NCI-H1436 treated with DMSO at 0.1 percent for 48 hours (cell line): ENCODE measurements at places on chromosomes 11 and 22.

DNA sequence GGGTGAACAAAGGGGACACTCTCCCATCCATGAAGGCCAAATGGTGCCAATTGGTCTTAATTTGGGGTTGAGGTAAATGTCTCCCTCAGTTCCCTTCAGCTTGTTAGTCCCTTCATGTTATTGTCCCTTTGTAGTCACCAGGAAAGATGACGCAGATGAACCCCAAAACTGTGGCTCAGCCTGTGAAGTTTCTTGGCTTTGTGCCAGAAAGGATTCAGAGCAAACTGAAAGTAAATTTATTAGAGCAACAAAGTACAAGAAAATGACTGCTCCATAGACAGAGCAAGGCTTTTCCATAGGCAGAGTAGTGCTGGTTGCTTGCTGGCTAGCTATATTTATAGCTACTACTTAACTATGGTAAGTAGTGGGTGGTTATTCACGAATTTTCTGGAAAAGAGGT is 16.7 kb downstream of the OR4C3 start:
- DNase-seq = no peak

DNA sequence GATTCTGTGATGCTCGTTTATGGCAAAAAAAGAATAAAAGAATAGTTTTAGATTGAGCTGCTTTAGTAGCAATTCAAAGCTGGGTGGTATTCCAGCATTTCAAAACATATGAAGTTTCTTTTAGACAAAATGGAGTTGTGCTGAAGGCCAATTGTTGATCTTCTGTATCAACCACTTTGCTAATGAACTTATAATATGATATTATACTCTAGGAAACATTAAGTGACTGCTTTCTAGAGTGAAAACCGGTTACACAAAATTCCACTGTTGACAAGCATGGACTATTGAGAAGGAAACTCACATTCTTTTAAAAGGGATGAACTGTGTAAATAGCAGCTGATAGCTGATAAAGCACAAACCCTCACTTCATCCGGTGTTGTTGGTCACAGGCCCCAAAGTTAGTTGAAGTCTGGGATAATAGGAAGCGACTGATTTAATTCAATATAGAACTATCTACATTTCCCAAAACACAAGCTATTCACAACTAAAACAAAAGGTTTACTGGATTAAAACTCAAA is 255.1 kb downstream of the CADM1 start:
- no peak for DNase-seq

- DNase-seq = no peak
Observed at GRCh38 chr22:35549328-35549727, 8.7 kb downstream of the RASD2 start.

DNA sequence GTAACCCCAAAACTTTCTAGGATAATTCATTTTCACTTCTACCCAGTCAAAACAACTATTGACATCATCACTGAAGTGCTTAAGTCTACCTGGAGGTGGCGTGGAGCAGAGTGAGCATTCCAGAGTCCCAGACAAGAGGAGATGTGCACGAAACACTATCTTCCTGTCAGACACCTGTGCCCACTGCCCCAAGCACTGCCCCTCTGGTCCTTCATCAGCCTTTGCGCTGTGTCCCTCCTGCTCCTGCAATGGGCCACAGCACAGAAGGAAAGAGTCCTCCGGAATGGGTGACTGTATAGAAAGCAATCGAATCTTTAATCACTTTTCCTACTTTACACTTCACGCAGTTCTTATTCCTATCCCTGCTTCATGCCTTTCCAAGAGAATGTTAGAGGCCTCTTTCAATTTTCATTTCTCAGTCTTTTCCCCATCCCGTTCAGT is 512 bp upstream of the GRIA4 start:
- no peak for DNase-seq

DNA sequence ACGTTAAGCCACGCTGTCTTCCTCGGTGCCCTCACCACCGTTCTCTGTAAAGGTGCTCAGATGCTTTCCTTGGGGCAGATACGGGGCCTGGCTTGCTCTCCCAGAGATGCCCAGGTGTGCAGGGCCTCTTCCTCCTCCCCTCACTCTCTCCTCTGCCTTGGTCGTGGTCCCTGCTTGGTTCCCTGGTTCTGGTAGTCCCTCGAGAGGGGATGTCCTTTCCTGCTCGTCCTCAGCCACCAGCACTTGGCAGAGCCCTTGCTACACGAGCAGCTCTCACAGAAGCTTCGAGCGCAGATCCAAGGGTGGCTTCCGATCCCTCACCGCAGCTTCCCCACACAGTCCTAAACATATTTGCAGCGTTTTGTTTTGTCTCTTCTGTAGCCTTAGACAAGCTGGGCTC is 298.8 kb downstream of the TBC1D22A start:
- DNase-seq = no peak

DNA sequence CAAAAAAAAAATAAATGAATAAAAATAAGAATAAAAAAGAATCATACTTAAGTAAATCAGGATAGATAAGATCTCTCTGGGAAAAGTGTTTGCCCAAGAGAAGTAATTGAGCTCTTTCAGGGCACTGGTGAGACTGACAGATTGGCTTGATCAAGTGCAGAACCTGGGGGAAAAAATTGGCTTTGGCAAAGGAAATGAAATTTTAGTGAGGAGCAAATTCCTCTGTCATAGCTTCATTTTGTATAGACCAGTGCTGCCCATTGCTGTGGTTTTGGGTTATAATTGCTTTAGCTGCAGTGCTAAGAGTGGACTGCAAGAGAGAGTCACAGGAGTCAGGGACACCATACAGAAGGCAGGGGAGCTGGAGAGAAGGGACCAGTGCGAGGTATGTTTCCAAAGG is 35.7 kb downstream of the SFI1 start:
- DNase-seq = no peak

DNA sequence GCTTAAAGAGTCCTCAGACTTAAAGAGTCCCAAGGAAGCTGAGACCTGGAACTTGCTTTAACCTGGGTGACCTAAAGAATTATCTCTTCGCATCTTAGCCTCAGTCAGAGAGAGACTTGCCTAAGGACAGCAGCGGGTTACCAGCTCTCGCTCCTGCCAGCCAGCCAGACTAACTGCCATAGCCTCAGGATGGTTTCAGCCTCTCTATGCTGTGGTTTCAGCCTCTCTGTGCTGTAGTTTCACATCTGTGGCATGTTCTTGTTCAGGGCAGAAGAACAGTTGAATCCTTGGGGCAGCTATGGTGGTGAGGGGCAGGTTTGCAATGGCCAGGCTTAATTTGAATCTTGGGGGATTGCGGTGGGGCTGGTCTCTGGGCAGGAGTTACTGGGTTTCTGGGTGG is 2.3 kb downstream of the FRMD8 start:
- DNase-seq = no peak

DNA sequence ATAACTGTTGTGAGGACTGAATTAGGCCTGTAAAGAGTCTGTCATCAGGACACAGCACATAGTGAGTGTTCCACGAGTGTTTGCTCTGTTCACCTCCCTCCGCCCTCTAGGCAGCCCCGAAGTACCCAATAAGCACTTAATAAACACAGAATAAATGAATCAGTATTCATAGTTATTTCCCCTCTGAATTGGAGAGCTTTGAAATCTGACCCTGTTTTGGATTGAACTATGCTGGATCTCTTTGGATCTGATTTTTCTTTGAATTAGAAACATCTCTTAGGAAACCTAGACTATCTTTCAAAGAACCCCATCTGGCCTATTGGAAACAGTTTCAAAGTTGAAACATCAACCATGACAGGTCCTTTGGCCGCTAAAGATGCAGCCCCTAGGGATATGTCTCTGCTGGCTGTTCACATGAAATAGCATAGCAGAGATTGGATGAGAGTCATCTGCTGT is 615.5 kb downstream of the NTM start:
- DNase-seq = no peak

DNA sequence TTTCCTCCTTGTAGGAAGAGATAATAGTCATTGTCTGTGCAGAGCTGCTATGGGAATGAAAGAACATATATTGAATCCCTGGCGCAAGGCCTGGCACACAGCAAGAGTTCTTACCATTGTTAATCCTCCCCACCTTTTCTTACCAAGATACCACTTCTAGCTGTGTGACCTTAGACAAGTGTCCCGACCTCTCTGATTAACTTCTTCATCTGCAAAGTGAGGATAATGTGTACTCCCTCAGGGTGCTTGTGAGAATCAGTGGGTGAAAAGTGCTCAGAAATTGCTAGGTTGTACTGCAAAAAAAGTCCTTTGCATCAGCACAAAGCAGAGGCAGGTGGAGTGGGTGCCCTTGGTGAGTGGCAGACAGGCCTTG is 3.7 kb upstream of the CST6 start:
- DNase-seq = no peak

GRCh38 chr11:108857382-108857781 is 192.5 kb downstream of the DDX10 start:
- no peak for DNase-seq

DNA sequence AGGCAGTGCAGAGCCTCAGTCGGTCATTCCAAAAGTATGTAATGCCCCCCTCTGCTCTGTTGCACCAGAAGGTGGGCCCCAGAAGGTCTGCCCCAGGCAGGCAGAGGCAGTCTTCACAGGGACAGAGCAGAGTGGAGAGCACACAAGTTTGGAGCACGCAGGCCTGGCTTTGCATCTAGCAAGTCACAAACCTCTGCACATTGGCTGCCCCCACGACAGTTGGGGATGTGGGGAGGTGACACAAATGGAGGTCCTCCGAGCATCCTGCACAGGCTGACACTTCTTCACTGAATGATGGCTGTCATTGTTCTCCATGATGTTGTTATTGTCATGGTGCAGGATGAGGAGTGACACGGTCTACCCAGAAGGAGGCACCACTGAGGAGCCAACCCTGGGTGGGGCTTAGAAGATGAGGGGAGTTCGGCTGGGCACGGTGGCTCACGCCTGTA is 11.9 kb downstream of the TOM1 start:
- DNase-seq = no peak
